ENCODE measurements at places on chromosomes 6 and 20.

- no peak overlapping the region for H3K4me3 ChIP-seq
- H3K27ac ChIP-seq, result peak overlapping the region; percentile 83
- peaks cover 23% of the 10 kb centered on the region for H3K4me1 ChIP-seq
- peak; percentile 82 for DNase-seq
- H3K27me3 ChIP-seq, result no peaks in the 10 kb centered on the region
These were observed 4.0 kb upstream of the OXT start for GRCh38 chr20:3067139-3068014.

- no peak overlapping the region for H3K27ac ChIP-seq
- H3K4me1 ChIP-seq, result peaks cover 8% of the 10 kb centered on the region
- no peaks in the 10 kb centered on the region for H3K36me3 ChIP-seq
- no peak for DNase-seq
- H3K27me3 ChIP-seq, result no peaks in the 10 kb centered on the region
- H3K4me3 ChIP-seq, result no peak overlapping the region
These were observed 205.0 kb downstream of the ARID1B start for GRCh38 chr6:156982168-156982567.

GRCh38 chr20:56859801-56860261 is 230.7 kb downstream of the TFAP2C start:
- H3K27me3 ChIP-seq, result peaks cover 31% of the 10 kb centered on the region
- no peaks in the 10 kb centered on the region for H3K36me3 ChIP-seq
- H3K4me3 ChIP-seq, result no peak overlapping the region

DNA sequence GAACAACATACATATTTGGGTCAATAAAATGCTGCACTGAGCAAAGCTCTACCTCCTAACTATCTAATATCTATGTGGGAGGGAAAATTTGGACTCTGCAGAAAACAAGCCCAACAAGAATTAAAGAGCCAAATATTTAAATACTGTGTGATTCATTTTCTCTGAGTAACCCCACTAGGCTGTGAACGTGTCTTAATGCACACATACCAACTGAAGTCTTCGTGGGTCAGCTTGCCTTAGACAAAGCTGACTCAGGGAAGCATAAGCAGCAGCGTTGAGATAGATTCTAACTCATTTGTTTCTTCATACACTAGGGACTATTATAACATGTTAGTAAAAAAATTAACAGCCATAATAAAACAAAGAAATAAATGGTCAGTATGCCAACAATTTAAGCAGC is 114.3 kb downstream of the GJA1 start:
- peaks cover 38% of the 10 kb centered on the region for H3K4me1 ChIP-seq
- H3K27me3 ChIP-seq, result no peaks in the 10 kb centered on the region
- DNase-seq, result peak; percentile 94
- H3K27ac ChIP-seq, result peak overlapping the region; percentile 47
- H3K4me3 ChIP-seq, result no peak overlapping the region

Data from GM23248 (cell line).